Gastrocnemius medialis (tissue), 4 donors: ENCODE measurements at places on chromosomes 5 and 9. TPM values are rescaled to one million over a fixed set of nuclear protein-coding genes. Genes with fewer than 3 reads are reported as not detected.

DNA sequence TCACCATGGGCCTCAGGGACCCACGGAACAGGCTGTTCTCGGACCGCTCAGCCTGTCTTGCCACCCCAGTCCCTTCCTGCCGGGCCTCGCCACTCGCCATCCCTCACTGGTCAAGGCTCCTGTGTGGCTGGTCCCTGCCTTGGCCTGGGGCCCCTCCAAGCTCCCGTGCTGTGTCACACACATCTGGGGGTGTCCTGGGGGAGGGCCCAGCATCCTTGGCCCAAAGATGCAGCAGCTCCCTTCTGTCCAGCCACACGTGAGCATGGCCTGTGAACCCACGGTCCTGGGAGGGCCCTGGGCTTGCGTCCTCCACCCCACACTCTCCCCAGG is 425 bp upstream of the EGFL7 start:
- no peaks in the 10 kb centered on the region for H3K4me1 ChIP-seq
- H3K27me3 ChIP-seq, result peaks cover 45% of the 10 kb centered on the region
- H3K27ac ChIP-seq, result peak overlapping the region; percentile 81

DNA sequence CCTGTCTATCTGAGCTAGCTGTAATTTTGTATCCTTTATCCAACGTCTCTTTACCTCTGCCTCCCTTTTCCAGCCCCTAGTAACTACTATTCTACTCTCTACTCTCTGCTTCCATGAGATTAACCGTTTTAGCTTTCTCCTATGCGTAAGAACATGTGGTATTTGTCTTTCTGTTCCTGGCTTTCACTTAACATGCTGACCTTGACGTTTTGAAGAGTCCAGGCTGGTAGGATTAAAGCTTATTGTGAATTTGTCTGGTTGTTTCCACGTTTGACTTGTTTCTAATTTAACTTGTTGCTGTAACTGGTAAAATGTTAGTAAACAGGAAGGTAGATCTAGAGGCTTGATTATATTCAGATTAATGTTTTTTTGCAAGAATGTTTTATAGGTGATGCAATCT is 385.3 kb downstream of the PSAT1 start:
- H3K27ac ChIP-seq, result no peak overlapping the region
- H3K4me1 ChIP-seq, result no peaks in the 10 kb centered on the region
- no peak for DNase-seq
- no peaks in the 10 kb centered on the region for H3K27me3 ChIP-seq

- no peak for DNase-seq
- H3K4me3 ChIP-seq, result no peak overlapping the region
- no peaks in the 10 kb centered on the region for H3K27me3 ChIP-seq
- H3K27ac ChIP-seq, result no peak overlapping the region
- no peaks in the 10 kb centered on the region for H3K4me1 ChIP-seq
These were observed 777.4 kb upstream of the CHD1 start for GRCh38 chr5:99706160-99706559.

DNA sequence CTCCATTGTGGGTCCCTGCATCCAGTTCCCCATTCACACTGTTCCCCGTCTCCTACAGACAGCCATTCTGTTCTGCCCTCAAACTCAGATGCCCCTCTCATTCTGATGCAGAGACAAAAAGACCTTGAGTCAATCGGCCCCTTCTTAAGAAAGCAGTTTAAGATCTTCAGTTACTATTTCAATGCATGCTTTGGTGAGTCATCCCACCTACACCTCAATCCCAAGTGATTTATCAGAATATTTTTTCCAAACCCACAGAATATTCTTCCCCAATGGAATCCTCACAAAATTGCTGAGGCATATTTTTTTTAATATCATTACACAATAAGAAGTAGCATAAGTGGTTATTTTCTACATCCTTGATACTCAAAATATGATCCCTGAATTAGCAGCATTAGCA is 92.4 kb upstream of the SLC1A1 start:
- H3K27me3 ChIP-seq, result no peaks in the 10 kb centered on the region
- H3K36me3 ChIP-seq, result no peaks in the 10 kb centered on the region
- no peaks in the 10 kb centered on the region for H3K4me1 ChIP-seq
- no peak overlapping the region for H3K4me3 ChIP-seq
- H3K27ac ChIP-seq, result no peak overlapping the region
- DNase-seq, result no peak

The PAPPA gene
- 1.1 TPM for total RNA-seq

- no peaks in the 10 kb centered on the region for H3K27me3 ChIP-seq
- DNase-seq, result no peak
- no peaks in the 10 kb centered on the region for H3K4me1 ChIP-seq
- no peak overlapping the region for H3K4me3 ChIP-seq
These were observed 45.1 kb upstream of the PJA2 start for GRCh38 chr5:109454731-109455505.

GRCh38 chr9:133119846-133120500 is 1.1 kb downstream of the RALGDS start:
- H3K27ac ChIP-seq, result peak overlapping the region; percentile 95
- H3K27me3 ChIP-seq, result no peaks in the 10 kb centered on the region
- peaks cover 63% of the 10 kb centered on the region for H3K4me1 ChIP-seq
- peak overlapping the region; percentile 69 for H3K4me3 ChIP-seq

DNA sequence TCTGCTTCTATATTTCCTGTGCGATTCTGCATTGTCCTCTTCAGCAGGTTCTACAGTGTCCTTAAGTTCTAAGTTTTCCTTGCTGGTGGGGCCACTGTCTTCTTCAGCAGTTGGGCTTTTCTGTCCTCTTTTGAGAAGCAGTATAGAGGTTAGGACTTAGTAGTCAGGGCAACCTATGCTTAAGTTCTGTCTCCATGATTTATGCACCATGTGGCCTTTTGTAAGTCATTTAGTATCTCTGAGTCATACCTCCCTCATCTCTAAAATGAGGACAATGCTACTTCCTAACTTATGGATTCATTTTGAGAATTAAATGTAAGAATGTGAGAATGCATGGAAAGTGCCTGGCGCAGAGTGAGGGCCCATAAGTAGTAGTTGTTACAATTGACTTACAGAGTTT is 46.8 kb downstream of the GRIN3A start:
- no peaks in the 10 kb centered on the region for H3K27me3 ChIP-seq
- no peak overlapping the region for H3K27ac ChIP-seq
- H3K4me3 ChIP-seq, result no peak overlapping the region
- H3K36me3 ChIP-seq, result no peaks in the 10 kb centered on the region
- H3K4me1 ChIP-seq, result peaks cover 2% of the 10 kb centered on the region

DNA sequence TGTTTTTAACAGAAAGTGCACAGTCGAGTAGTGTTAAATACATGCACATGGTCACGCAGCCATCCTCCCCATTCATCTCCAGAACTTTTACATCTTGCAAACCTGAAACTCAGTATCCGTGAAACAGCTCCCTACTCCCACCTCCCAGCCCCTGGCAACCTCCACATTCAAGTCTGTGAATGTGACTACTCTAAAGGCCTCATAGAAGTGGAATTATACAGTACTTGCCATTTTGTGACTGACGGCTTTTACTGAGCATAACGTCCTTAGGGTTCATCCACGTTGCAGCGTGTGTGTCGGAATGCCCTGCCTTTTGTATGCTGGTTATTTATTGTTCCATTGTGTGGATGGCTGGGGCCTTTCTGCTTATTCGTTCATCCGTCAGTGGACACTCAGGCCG is 35.8 kb downstream of the USP20 start:
- no peaks in the 10 kb centered on the region for H3K36me3 ChIP-seq
- DNase-seq, result no peak
- H3K4me1 ChIP-seq, result no peaks in the 10 kb centered on the region
- no peaks in the 10 kb centered on the region for H3K27me3 ChIP-seq
- H3K4me3 ChIP-seq, result no peak overlapping the region
- no peak overlapping the region for H3K27ac ChIP-seq

The DMRT3 gene
- total RNA-seq, result 0.36 TPM

GRCh38 chr5:35822511-35822910 is 34.2 kb upstream of the IL7R start:
- H3K4me3 ChIP-seq, result no peak overlapping the region
- no peak overlapping the region for H3K27ac ChIP-seq
- DNase-seq, result no peak
- no peaks in the 10 kb centered on the region for H3K4me1 ChIP-seq
- no peaks in the 10 kb centered on the region for H3K27me3 ChIP-seq

The RNF208 gene
- total RNA-seq, result 1.1 TPM

The ARHGEF28 gene
- 0.52 TPM for total RNA-seq

The TXNDC8 gene
- not detected for total RNA-seq

- no peak overlapping the region for H3K4me3 ChIP-seq
- H3K36me3 ChIP-seq, result no peaks in the 10 kb centered on the region
- DNase-seq, result no peak
- H3K4me1 ChIP-seq, result no peaks in the 10 kb centered on the region
These were observed 2031.2 kb upstream of the CDH6 start for GRCh38 chr5:29162297-29162696.

The FGF1 gene
- total RNA-seq, result 0.58 TPM

- peak; percentile 7 for DNase-seq
- no peaks in the 10 kb centered on the region for H3K27me3 ChIP-seq
These were observed 72.8 kb downstream of the ADAMTS2 start for GRCh38 chr5:179272326-179273072.

The CFAP157 gene
- not detected for total RNA-seq

GRCh38 chr5:160468363-160468975 is 46.8 kb downstream of the PTTG1 start:
- DNase-seq, result no peak
- H3K4me1 ChIP-seq, result no peaks in the 10 kb centered on the region
- H3K36me3 ChIP-seq, result no peaks in the 10 kb centered on the region

DNA sequence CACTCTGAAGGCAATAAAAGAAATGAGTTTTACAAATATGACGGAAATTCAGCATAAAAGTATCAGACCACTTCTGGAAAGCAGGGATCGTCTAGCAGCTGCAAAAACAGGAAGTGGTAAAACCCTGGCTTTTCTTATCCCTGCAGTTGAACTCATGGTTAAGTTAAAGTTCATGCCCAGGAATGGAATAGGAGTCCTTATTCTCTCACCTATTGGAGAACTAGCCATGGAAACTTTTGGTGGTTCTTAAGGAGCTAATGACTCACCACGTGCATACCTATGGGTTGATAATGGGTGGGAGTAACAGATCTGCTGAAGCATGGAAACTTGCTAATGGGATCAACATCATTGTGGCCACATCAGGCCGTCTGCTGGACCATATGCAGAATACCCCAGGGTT is 93.5 kb upstream of the RGMB start:
- H3K36me3 ChIP-seq, result no peaks in the 10 kb centered on the region
- no peak overlapping the region for H3K4me3 ChIP-seq
- no peaks in the 10 kb centered on the region for H3K4me1 ChIP-seq
- H3K27me3 ChIP-seq, result no peaks in the 10 kb centered on the region
- H3K27ac ChIP-seq, result no peak overlapping the region

The WNT8A gene
- total RNA-seq, result not detected

DNA sequence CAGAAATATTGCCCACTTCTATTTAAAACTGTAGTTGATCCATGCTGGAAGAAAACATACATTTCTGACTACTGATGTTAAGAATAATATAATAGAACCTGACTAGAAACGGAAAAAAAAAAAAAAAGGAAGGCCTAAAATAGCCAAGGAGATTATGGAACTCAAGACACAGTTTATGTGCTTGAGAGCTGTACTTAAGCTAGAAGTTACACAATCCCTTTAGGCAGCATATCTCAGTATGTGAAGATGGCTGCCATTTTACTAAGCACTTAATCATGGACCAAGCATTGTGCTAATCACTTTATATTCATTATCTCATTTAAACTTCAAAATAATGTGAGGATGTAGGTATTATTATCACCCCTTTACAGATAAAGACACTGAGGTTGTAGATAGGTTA is 73.0 kb upstream of the NR4A3 start:
- H3K4me1 ChIP-seq, result no peaks in the 10 kb centered on the region
- H3K4me3 ChIP-seq, result no peak overlapping the region
- no peaks in the 10 kb centered on the region for H3K36me3 ChIP-seq
- DNase-seq, result no peak
- no peaks in the 10 kb centered on the region for H3K27me3 ChIP-seq

DNA sequence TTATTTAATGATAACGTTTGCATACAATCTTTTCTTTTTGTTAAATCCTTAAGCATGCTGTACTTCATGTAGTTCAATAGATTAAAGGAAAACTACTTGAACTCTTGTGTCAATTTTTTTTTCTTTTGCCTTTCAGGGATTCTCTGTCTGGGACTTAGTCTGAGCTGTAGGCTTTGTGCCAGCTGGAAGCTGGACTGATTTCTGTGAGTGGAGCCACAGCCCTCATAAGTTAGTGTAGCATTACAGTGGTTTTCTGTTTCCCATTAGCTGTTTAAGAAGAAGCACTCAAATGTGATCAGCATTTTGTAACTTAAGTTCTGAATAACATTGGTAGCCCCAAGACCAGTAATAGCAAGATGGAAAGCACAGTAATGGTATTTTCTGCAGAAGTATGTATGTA is 330.6 kb upstream of the MEF2C start:
- H3K27me3 ChIP-seq, result no peaks in the 10 kb centered on the region
- peaks cover 7% of the 10 kb centered on the region for H3K4me1 ChIP-seq
- no peak overlapping the region for H3K4me3 ChIP-seq
- DNase-seq, result no peak
- no peak overlapping the region for H3K27ac ChIP-seq
- H3K36me3 ChIP-seq, result no peaks in the 10 kb centered on the region

- no peaks in the 10 kb centered on the region for H3K27me3 ChIP-seq
- no peaks in the 10 kb centered on the region for H3K36me3 ChIP-seq
- no peak for DNase-seq
- H3K4me3 ChIP-seq, result no peak overlapping the region
- H3K4me1 ChIP-seq, result no peaks in the 10 kb centered on the region
These were observed 121.5 kb upstream of the SPRY4 start for GRCh38 chr5:142446131-142446959.

DNA sequence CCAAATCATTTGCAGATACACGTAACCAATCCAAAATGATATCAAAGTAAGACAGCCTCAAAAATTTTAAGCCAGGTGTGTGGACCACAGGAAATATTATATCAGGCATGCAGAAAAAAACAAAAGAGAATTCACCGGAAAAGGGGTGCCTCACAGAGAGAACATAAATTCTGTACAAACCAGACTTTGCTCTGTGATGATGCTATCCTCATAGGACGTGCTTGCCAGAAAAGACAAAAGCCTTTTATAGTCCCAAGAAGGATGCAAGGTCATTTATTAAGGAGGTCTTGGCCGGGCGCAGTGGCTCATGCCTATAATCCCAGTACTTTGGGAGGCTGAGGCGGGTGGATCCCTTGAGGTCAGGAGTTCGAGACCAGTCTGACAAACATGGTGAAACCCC is 16.8 kb upstream of the ATP6V1G1 start:
- H3K27ac ChIP-seq, result no peak overlapping the region
- no peak overlapping the region for H3K4me3 ChIP-seq
- no peaks in the 10 kb centered on the region for H3K36me3 ChIP-seq

The PFN3 gene
- not detected for total RNA-seq

The FOXD4L3 gene
- not detected for total RNA-seq

GRCh38 chr9:121852651-121853616 is 201.5 kb downstream of the DAB2IP start:
- peaks cover 11% of the 10 kb centered on the region for H3K4me1 ChIP-seq
- H3K36me3 ChIP-seq, result no peaks in the 10 kb centered on the region
- H3K27me3 ChIP-seq, result no peaks in the 10 kb centered on the region
- H3K27ac ChIP-seq, result peak overlapping the region; percentile 61

The OTP gene
- not detected for total RNA-seq

DNA sequence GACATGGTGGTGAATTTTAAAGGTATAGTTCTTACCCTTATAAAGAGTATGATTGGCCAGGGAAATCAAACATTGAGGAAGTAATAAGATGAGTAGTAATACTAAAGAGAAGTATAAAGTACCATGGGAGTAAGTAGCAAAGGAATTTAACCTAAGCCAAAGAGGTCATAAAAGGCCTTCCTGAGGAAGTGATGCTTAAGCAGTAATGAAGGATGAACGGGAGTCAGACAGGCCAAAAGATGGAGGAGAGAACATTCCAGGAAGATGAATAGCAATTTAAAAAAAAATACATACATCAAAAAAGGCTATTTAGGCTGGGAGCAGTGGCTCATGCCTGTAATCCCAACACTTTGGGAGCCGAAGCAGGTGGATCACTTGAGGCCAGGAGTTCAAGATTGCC is 29.0 kb downstream of the KLHL3 start:
- no peaks in the 10 kb centered on the region for H3K4me1 ChIP-seq
- no peak for DNase-seq
- no peaks in the 10 kb centered on the region for H3K36me3 ChIP-seq
- no peaks in the 10 kb centered on the region for H3K27me3 ChIP-seq
- no peak overlapping the region for H3K4me3 ChIP-seq
- H3K27ac ChIP-seq, result no peak overlapping the region
